ENCODE measurements at places on chromosomes 2 and 18.

- no peak for DNase-seq
Observed at GRCh38 chr2:149467436-149467835, 120.1 kb downstream of the MMADHC start.

DNA sequence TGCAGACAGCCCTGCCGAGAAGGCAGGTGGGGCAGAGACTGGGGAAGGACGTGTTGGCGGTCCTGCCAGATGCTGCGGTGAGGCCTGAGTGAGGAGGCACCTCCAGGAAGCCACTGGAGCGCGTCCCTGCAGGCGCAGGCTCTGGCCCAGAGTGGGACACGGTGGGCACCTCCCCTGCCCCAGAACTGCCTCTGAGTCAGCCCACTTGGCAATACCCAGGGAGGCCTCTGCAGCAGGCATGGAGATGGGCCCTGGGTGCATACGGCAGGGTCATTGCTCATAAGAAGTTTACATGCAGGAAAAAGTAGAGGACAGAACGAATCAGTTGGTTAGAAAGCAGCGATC, 195.9 kb downstream of the TFCP2L1 start:
- DNase-seq, result no peak

DNA sequence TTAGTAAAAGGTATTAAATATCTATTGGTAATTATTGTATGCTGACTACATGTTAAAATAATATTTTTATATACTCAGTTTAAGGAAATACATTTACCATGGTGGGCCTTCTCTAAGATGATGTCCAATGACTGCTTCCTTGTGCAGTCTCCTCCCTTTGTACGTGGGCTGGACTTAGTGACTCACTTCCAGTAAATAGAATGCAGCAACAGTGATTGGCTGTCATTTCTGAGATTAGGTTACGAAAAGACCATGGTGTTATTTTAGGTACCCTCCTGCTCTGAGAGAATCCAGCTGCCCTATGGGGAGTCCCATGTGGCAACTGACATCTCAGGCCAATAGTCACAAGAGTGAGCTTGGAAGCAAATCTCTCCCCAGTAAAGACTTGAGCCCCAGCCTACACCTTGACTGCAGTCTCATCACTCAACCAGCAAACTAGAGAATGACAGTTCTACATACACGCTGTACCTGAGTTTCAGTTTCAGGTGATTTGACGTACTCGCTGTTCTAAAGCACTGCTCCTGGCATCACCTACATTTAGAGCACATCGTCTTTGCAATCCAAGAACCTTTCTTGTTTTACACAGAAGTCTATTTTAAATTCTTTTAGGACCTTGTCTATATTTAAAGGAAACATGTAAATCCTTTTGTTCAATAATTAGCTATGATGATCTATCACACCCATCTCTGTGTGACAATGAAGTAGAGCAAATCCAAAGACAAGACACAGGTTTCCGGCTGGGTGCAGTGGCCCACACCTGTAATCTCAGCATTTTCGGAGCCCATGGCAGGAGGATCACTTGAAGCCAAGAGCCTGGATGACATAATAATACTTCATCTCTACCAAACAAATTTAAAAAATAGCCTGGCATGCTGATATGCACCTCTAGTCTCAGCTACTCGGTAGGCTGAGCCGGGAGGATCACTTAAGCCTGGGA, 87.2 kb downstream of the COBLL1 start:
- no peak for DNase-seq

DNA sequence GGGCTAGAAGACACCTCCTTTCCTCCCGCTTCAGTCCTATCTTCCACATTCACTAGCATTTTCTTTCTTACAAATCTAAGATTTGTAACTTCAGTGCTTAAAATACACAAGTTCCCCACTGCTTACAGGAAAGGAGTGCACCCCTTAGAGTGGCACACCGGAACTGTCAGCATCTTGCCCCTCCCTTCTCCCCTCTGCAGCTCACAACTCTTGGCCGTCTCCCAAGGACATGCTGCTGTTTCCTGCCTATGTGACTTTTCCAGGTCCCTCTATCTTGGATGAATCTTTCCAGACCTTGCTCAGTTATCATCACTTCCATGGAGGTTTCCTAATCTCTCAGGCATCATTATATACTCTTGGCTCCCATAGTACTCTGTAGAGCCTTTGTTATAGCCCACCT, 334.8 kb downstream of the CELF4 start:
- no peak for DNase-seq

DNA sequence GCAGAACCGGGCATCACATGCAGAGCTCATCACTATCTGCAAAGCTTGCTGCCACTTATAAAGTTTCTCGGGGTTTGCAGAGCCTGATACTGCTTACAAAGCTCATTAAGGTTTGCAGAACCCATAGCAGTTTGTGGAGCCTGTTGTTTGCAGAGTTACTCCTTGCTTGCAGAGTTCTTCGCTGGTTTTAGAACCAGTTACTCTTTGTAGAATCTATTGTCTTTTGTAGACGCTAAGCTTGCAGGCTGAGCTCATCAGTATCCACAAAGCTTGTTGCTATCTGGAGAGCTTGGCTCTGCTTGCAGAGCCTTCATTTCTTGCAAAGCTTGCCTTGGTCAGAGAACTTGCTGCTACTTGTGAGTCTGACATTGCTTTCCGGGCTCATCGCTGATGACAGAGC, 106.9 kb downstream of the CELF4 start:
- no peak for DNase-seq

DNA sequence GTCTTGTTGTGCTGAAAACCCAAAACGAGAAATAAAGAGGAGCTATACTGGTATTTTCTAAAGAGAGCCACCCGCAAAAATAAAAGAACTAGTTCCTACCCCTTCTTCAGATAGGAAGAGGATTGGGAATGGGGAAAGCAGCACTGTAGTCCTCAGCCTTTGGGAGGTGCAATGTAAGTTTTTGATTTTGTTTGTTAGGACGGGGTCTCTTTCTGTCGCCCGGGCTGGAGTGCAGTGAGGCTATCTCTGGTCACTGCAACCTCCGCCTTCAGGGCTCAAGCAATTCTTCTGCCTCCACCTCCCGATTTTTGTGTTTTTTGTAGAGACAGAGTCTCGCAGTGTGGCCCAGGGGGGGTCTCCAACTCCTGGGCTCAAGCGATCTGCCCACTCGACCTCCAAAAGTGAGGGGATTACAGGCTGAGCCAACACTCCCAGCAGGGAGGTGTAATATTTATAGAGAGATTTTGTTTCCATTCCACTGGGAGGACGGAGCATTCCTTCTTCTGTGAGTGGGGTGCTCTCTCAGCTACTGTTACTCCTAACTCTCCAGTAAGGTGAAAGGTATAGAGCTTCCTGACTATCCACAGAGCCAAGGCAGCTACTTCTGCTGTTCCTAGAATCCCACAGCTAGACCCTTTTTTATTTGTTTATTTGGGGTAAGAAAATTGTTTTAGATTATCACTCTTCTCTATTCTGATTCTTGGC, 13.1 kb upstream of the GULP1 start:
- no peak for DNase-seq

DNA sequence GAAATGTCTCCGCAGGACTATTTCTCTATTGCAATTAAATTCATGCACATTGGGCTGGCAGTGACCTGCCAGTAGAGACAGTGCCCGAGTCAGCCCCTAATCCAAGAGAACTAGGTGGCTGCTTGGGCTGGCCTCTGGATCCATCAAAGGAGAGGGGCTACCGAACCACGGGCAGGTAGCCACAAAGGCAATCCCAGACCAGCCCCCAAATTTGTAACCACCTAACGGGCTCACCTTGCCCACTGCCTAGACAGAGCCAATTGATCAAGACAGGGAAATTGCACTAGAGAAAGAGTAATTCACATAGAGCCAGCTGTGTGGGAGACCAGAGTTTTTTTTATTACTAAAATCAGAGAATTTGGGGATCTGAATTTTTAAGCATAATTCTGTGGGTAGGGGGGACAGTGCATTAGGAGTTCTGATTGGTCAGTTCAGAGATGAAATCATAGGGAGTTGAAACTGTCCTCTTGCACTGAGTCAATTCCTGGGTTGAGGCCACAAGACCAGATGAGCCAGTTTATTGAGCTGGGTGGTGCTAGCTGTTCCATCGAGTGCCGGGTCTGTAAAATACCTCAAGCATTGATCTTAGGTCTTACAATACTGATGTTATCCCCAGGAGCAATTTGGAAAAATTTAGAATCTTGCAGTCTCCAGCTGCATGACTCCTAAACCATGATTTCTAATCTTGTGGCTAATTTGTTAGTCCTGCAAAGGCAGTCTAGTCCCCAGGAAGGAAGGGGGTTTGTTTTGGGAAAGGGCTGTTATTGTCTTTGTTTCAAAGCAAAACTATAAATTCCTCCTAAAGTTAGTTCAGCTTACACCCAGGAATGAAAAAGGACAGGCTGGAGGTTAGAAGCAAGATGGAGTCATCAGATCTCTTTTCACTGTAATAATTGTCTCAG, 260.4 kb upstream of the SP5 start:
- no peak for DNase-seq

DNA sequence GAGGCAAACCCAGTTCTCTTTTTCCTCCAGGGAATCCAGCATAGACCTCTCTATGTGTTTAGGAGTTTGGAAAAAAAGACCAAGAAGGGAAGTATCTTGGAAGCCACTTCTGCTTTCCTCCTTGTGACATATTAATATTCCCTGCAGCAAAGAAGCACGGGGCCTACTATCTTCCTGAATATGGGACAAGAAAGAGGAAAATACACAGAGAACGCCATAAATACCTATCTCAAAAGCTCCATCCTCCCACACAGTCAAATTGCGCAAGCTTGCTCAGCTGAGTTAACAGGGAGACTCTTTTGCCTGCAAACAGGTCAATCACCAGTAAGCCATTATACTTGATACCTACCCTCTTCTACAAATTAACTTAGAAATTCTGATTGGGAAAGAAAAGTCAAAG, 16.7 kb upstream of the RAPH1 start:
- DNase-seq, result no peak

DNA sequence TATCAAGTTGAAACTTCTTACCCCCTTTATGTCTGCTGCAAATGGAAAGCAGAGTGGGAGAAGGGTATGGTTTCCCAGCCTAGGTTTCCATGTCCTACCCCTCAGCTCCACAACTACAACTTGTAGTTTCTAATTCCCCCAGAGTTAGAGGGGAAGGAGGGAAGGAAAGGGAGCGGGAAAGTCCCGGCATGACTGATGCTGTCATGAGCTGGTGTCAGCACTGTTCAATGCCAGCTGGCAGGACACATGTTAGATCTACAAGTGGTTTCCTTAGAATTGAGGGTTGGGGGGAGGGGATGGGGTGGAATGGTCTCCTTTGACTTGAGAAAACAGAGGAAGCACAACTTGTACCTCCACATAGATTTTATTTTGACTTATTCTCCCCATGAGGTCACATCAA, 194.0 kb downstream of the MBD2 start:
- DNase-seq, result no peak

DNA sequence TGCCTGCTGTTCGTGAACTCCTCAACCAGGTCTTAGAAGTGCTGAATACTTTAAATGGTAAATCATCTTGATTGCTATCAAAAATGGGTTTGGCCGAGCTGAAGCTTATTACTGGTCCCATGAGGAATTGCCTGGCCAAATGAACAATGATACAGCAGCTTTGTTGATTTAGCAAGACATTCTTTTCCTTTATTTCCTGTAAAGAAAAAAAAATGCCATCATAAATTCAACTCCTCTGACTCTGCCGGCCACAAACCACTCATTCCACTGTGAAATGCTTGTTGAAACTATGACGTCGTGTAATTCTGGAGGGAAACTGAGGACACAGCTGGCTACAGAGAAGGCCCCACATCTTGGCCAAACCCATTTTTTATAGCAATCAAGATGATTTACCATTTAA, 74.2 kb upstream of the ID2 start:
- no peak for DNase-seq

DNA sequence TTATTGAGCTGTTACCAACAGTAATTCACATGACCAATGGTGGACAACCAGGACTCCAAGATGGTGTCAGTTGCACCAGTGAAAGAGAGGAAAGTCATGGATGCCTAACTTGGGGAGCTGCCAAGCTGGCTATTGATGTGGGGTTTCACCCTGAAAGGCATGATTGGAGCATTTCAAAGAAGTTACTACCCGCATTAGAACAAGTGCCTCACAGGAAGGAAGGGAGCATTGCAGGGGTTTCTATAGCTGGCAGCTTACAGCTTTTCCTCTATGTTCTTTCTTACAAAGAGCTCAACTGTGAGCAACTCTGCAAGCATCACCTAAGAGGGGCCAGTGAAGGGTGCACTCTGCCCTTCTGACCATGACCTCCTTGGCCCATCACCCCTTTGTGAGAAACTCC, 93.1 kb downstream of the TNFRSF11A start:
- no peak for DNase-seq

DNA sequence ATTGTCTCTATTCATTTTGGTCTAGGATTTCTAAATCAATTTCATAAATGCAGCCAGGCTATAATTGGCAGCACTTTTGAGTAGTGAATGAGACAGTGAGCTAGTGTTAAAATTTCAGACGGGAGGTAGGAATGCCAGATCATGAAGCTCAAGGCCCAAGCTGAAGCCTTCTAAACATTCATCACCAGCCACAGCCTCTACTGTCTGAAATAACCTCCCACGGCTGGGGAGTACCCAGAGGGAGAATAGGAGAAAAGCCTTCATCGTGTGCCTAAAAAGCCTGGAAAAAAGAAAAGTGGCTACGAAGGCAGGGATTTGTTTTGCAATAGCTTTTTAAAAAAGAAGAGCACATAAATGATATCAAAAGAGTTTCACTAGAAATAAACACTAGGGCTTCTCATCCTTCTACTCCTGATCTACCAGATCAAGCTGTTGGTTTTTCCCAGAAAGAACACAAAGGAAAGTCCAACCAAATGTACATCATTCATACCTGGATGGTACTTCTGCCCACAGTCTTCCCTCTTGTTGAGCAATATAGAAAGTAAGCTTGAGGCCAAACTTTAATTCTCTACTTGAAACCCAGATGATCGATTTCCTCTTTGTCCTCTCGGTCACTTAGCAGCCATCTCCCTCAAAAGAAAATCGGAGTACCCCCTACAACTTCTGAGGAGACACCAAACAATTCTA, 48.1 kb upstream of the SLC39A10 start:
- no peak for DNase-seq

DNA sequence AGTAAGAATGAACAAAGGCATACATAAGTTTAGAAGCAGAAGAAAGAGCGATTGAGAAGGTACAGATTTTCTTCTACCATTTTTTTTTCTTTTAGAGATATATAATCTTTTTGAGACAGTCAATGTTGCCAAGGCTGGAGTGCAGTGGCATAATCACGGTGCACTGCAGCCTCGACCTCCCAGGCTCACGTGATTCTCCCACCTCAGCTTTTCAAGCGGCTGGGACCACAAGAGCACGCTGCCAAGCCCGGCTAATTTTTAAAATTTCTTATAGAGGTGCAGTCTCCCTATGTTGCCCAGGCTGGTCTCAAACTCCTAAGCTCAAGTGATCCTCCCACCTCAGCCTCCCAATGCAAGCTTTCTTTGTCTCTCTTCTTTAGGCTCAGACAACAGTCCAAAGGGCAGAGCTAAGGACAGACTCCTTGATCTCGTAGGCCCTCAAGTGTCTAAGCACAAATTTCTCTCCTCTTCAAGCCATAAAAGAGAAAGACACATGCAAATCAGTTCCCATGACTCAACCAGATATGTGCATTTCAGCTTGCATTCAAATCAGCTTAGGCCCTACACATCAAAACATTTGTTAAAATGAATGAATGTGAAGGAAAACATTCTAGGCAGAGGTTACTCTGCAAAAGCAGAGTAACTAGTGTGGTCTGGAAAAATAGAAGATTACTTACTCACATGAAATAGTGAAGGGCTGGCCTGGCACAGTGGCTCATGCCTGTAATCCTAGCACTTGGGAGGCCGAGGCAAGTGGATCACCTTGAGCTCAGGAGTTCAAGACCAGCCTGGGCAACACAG, 18.0 kb downstream of the ITSN2 start:
- no peak for DNase-seq

All from fibroblast of the conjunctiva (primary cell).